Immature natural killer cell (primary cell): ENCODE measurements at places on chromosomes 2 and 18.

GRCh38 chr2:72438364-72438763 is 290.7 kb upstream of the CYP26B1 start:
- no peak for DNase-seq

GRCh38 chr2:127072970-127073369 is 34.0 kb downstream of the BIN1 start:
- no peak for DNase-seq

DNA sequence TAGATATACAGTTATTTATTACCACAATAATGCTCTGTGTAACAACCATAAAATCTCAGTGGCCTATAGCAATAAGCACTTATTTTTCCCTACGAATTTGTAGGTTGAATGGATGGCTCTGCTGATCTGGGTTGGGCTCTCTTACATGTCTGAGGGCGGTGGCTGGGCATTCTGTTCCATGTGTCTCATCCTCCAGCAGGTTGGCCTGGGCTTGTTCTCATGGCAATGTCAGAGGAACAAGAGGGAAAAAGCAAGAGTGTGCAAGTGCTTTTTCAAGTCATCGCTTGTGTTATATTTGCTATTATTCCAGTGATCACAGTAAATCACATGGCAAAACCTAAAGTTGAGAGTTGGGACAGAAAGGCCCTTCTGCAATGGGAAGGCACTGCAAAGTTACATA is 30.4 kb upstream of the MYO3B start:
- DNase-seq: no peak

GRCh38 chr18:26649193-26649543 is 100.8 kb upstream of the KCTD1 start:
- DNase-seq: no peak

DNA sequence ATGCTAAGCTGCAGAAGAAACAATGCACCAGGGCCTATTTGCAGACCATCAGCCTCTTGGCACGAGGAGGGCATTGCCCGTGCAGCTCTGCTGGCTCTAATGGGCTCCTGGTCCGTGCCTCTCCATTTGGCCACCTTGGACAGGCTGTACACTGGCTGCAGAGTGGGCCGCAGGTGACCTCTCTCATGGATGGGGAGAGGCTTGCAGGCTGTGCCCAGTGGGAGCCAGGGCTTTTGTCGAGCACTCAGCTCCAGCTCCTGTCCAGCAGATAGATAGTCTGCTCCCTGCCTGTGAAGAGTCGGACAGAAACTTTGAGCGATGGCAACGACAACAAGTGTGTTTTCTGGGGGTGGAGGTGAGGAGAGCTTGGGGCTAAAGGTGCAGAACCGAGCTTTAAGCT is 100.9 kb downstream of the MBP start:
- DNase-seq: no peak

GRCh38 chr2:231627384-231628120 is 34.9 kb downstream of the TEX44 start:
- DNase-seq: no peak

DNA sequence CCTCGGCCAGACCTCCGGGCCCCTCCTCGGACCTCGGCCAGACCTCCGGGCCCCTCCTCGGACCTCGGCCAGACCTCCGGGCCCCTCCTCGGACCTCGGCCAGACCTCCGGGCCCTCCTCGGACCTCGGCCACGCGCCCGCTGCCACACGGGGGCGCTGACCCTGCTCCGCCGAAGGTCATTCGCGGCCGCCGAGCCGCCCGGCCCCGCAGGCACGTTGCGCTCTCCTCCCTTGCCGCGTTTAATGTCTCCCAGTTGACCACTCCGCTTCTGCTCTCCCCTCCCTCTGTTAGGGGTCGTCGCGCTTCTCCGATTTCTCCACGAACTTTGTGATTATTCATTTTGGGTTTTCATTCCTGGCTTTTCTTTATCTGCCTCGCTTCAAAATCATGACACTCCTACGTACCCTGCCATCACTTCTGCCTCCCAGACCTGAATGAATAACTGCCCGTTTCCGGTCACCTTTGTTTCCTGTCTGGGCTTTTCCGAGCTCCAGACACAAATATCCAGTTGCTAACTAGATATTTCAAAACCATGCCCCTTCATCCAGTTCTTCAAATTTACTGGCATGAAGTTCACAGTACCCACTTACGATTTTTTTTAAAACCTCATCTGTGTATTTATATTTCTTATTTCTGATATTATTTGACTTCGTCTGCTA is 14.8 kb upstream of the COLEC12 start:
- no peak for DNase-seq

DNA sequence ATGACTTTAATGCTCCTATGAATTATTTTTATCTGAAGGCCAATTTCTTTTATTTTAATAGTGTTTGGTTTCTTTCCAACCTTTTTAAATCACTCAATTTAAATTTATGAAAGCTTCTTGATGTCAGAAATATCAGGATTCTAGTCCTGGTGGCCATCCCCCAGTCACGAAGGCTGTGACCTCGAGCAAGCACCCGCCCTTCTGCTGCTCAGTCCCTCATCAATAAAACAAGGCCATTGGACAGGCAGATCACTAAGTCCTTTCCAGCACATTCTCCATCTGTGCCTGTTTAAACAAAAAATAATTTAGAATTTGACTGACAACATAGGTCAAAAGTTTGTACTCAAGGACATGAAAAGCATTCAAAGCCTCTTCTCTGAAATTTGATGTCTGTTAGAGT is 483.6 kb upstream of the VRK2 start:
- DNase-seq: no peak

- DNase-seq: no peak
These were observed 341.4 kb downstream of the SLC4A3 start for GRCh38 chr2:219968685-219969345.

DNA sequence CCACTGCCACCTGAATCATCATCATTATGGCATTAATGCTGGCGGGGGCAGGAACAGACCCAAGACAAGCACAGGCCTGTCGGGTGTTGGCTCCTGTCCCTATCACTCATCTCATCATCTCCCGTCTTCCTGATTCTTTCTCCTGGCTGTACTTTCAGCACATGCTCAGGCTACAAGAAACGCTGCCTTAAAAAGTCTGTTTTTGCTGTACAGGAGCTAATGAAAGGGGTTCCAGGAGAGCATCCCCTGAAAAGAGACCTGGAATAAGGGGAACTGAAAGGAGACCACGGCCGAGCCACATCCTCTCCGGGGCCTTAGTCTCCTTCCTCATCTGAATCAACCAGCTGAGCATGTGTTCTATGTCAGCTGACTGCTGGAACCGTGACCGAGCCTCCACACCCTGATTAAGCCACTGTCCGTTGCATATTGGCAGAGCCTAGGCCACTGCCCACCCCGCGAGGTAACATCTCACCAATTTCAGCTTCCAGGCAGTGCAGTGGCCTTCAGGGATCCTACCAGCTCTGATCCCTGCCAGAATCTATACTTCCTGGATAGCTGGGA is 62.6 kb downstream of the DNMT3A start:
- DNase-seq: no peak

DNA sequence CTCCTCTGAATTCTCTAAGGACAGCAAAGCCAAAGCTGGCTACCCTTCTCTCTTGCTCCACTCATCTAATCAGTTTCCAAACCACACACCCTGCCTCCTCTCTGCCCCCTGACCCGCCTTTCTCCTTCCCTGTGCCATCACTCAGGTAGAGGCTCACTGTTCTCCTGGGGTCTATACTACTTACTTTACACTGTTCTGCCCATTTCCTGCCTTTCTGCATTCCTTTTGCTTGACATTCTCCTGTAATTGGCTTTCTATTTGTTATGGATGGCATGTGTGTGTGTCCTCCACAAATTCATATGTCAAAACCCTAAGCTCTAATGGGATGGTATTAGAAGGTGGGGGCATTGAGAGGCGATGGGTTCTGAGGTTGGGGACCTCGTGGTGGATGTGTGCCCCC is 675.2 kb upstream of the ID2 start:
- no peak for DNase-seq

- DNase-seq: no peak
These were observed 7.0 kb upstream of the NDUFV2 start for GRCh38 chr18:9095297-9096006.

- no peak for DNase-seq
These were observed 48.8 kb upstream of the LCLAT1 start for GRCh38 chr2:30398084-30398873.

- DNase-seq: no peak
These were observed 165.4 kb upstream of the SLC1A4 start for GRCh38 chr2:64823794-64824193.
